ENCODE measurements at places on chromosomes 6 and 20.

DNA sequence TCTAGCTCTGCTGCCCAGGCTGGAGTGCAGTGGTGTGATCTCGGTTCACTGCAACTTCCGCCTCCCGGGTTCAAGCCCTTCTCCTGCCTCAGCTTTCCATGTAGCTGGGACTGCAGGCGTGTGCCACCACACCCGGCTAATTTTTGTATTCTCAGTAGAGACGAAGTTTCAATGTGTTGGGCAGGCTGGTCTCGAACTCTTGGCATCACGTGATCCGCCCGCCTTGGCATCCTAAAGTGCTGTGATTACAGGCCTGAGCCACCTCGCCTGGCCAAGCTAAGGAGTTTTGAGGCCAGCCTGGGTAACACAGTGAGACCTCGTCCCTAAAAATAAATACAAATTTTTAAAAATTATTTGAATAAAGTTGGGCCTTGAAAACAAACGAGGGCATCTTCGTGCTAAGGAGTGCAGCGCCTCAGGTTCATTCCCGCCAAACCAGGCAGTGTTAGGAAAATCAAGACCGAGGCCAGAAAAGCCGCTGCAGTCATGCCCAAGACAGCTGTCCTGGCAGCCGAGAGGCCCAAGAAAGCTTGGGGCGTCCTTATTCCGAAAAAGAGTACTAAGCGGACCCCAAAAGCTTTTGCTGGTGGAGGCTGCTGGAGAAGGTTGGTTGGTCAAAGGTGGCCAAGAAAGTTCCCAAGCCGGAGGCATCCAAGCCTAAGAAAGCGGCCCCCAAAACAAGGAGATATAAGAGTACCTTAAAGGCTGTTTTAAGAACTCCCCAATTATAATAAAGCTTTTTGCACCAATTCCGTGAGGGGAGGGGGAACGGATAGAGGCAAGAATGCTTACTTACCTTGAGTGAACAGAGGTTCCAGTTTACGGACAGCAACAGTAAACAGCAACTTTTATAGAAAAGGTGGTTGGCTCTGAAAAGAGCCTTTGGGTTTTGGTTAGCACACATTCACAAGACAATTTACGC, 109.0 kb downstream of the HFE start:
- no peaks in the 10 kb centered on the region for H3K27me3 ChIP-seq
- H3K36me3 ChIP-seq: no peaks in the 10 kb centered on the region
- H3K4me1 ChIP-seq: no peaks in the 10 kb centered on the region

GRCh38 chr6:49919261-49919660, 44.7 kb downstream of the DEFB114 start:
- no peaks in the 10 kb centered on the region for H3K36me3 ChIP-seq
- H3K4me3 ChIP-seq: no peak overlapping the region
- H3K4me1 ChIP-seq: no peaks in the 10 kb centered on the region
- H3K27ac ChIP-seq: no peak overlapping the region

GRCh38 chr6:14826456-14826855, 419.4 kb upstream of the JARID2 start:
- no peak for DNase-seq
- H3K4me1 ChIP-seq: no peaks in the 10 kb centered on the region
- H3K4me3 ChIP-seq: no peak overlapping the region
- no peaks in the 10 kb centered on the region for H3K27me3 ChIP-seq
- no peak overlapping the region for H3K27ac ChIP-seq

DNA sequence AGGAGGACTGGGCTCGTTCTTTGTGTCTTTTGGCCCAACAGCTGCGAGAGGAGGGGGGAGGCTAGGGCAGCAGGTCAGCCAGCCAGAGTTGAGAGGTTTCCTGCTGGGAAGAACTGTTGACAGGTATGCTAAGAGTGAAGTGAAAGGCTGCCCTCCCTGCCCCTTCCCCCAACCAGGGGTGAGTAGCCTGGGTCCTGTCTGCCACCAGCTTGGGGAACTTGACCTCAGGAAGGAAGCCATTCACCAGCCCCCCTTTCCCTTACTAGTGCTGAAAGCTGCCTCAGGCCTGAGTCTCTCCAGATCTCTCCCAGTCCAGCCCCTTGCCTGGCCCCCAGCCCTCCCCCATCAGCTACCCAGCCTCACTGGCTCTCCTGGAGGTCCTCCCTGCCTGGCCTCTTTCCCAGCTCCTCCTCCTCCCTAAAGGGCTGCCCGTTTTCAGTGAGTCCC, 20.7 kb upstream of the ZNF76 start:
- H3K4me1 ChIP-seq: no peaks in the 10 kb centered on the region
- no peaks in the 10 kb centered on the region for H3K36me3 ChIP-seq

GRCh38 chr6:107009499-107009898, 18.5 kb upstream of the MTRES1 start:
- H3K4me3 ChIP-seq: no peak overlapping the region
- no peak overlapping the region for H3K27ac ChIP-seq
- H3K4me1 ChIP-seq: no peaks in the 10 kb centered on the region

GRCh38 chr20:26167499-26167898, 470.8 kb upstream of the ZNF337 start:
- H3K27ac ChIP-seq: no peak overlapping the region
- H3K27me3 ChIP-seq: no peaks in the 10 kb centered on the region
- DNase-seq: no peak
- H3K4me3 ChIP-seq: no peak overlapping the region
- H3K4me1 ChIP-seq: no peaks in the 10 kb centered on the region

DNA sequence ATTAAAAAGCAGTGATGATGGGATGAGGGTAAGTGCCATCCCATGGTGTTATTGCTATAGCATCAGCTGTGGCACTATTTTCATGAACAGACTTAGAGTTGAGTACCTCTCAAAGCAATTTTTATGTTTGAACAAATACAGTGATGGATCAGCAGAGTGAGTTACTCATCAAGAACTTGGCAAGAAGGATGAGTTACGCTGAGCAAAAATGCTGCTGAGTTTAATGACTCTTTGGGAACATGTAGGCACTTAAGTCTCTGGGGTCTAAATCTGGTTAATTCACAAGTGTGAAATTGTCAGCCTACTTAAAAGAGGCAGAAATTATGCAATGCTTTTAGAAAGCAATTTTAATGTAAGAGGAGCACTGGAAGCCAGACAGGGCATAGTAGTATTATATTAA, 78.5 kb upstream of the AHI1 start:
- no peaks in the 10 kb centered on the region for H3K27me3 ChIP-seq
- H3K36me3 ChIP-seq: no peaks in the 10 kb centered on the region
- no peak overlapping the region for H3K4me3 ChIP-seq
- H3K27ac ChIP-seq: no peak overlapping the region

- DNase-seq: no peak
- no peak overlapping the region for H3K27ac ChIP-seq
- no peaks in the 10 kb centered on the region for H3K4me1 ChIP-seq
- H3K4me3 ChIP-seq: no peak overlapping the region
- no peaks in the 10 kb centered on the region for H3K36me3 ChIP-seq
- H3K27me3 ChIP-seq: peaks cover 2% of the 10 kb centered on the region
Observed at GRCh38 chr20:2314759-2315439, 19.1 kb downstream of the TGM3 start.

GRCh38 chr6:26275663-26276062, 89.3 kb upstream of the BTN3A2 start:
- no peaks in the 10 kb centered on the region for H3K4me1 ChIP-seq
- no peaks in the 10 kb centered on the region for H3K36me3 ChIP-seq
- H3K27me3 ChIP-seq: no peaks in the 10 kb centered on the region
